ENCODE measurements at places on chromosomes 4 and X. TPM values are rescaled to one million over a fixed set of nuclear protein-coding genes. Genes with fewer than 3 reads are reported as not detected.

The SLC10A4 gene
- total RNA-seq, result not detected

The SOX3 gene
- total RNA-seq, result not detected

The DCX gene
- 0.42 TPM for total RNA-seq

The STIM2 gene
- total RNA-seq, result 16.1 TPM

The FGFR3 gene
- total RNA-seq, result 1.2 TPM

The ANXA10 gene
- total RNA-seq, result not detected
